ENCODE measurements at places on chromosomes 6 and 20.

DNA sequence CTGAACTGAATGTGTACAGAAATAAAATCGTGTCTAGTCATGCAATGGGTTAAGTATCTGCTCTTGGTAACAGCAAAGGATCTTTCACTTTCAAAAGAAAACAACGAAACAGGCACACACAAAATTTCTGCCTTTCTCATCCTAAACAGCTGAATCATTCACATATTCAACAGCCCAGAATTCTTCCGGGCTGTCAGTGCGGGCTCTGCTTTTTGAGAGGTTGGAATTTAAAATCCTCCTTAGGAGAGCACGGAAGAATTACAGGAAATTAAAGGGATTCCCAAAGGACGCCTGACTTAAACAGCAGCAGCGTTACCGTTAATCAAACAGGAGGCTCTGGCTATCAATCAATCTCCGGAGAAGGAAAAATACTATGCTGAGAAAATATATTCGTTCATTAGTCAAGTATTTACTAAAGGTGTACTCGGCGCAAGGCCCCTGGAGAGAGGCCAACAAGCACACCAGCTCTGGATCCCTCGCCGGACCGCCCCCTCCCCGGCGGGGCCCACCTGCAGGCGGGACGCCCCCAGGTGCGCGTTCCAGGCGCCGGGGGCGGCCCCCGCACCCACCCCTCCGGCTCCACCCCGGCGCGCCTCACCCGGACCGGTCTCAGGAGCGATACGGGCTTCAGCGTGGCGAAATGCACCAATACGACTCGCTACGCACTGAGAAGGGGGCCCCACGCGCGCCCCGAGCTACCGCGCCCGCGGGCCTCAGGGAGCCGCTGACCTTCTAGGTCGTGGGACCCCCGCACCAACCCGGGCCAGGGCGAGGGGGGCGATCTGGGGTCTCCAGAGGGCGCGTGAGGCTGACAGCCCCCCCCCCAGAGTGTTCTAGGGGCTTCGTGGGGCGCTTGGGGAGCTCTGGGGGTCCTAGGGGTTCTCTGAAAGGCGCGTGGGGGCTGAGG is 1.0 kb downstream of the NAPB start:
- DNase-seq = peak; percentile 63

DNA sequence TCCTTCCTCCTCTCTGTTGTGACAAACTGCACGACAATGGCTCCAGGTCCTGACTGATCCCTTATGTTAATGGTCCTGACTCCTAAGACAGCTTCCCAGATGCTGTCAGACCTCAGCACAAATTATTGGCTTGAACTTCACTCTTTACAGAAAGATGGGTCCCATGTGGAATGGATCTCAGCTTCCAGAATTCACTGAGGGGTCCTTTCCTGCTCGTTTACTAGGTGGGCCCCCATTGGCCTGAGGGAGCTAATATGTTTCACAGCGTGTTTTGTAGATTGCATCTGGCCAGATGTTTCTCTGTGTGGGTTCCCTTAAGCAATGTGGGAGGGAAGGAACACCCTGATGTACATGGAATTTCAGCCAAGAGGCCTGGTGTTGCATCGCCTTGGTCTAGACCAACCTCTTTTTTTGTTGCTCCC is 826.6 kb downstream of the MAFB start:
- no peak for DNase-seq

DNA sequence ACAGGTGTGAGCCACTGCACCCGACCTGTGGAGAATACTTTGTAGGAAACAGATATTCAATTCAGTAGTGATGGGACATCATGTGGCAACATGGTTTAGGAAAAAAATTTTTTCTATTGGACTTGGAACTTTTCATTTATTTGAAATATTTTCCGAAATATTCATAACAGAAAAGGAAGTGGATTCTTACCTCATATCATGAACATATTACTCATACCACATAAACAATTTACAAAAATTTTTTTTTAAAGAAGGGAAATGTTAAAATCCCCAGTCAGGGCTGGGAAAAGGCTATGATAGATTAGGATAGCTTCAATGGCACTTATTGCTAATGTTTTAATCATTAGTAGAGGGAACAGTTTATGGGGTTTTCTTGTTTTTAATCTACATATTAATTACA is 6.8 kb upstream of the ALDH8A1 start:
- DNase-seq = no peak

DNA sequence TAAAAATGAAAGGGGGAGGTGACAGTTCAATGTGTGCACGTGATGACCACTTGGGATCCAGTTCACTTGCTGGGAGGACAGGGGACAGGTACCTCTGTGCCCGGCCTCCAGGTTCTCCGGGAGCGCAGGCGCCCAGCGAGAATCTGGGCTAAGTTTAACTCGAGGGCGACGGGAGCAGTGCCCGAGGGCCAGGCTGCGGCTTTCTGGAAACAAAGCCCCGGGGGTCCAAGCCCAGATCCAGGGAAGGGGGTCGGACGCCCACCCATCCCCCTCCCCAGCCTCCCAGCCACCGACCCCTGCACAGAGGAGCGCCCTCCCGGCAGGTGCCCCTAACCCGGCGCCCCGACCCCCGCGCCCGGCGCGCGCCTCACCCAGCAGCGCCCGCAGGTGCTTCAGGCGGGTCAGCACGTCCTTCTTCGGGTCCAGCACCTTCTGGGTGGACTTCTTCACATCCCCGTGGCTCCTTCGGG is 405 bp downstream of the RALGAPA2 start:
- DNase-seq = peak; percentile 21

- no peak for DNase-seq
Measured at GRCh38 chr20:46746956-46747526, 37.6 kb downstream of the SLC2A10 start.

Measured in activated CD4-positive, alpha-beta memory T cell treated with anti-CD3 and anti-CD28 coated beads for 36 hours (primary cell).